ENCODE measurements at places on chromosomes 12 and 14.

DNA sequence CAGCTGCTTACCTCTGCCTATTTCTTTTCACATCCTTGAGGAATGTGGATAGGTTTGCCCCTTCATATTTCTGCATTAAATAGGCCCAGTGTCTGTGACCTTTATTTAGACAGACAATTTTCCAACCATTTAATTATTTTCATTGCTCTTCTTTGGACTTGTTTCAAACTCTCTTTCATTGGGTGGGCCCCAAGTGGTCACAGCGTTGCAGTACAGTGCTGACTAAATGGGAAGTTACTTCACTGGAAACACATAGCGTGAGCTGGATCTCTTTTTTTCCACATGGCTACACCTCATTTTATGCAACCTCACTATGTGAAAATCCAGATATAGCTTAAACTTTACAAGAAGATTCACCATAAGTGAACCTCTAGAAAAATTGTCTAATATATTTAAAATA, 438.9 kb downstream of the ADAMTS20 start:
- no peak for DNase-seq

- DNase-seq: no peak
Observed at GRCh38 chr12:11856971-11857370, 207.5 kb downstream of the ETV6 start.

DNA sequence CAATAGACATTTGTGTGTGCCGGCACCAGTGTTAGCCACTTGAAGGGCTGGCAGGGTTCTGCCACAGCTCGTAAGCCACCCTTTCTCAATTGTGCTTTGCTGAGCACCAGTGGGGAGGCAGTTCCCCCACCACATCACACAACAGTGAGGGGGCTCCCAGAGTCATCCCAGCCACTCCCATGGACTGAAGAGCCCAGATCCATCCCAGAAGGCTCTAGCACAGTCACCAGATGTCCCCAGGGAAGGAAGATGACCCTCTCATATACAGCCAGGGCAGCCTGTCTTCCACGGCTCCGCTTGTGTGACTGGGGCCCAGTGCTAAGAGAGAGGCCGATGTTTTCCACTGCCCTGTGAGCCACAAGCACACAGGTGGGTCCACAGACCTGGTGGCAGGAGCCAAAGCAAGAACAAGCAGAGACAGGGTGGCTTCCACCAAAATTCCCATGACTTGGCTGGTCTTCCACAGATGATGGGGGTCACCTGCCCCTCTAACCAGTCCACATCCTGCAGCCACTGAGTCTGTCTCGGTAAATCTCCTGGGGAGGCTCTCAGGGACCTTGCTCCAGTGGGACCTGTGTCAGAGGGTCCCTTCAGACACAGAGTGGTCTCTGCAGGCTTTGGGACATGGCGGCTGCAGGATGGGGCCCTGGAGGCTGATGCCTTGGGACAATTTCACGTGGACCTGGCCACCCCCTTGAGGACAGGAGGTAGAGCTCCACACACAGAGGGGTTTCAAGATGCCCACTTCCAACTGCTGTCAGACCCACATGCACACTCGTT, 71.9 kb upstream of the DDX11 start:
- no peak for DNase-seq

GRCh38 chr12:40207551-40207950, 17.2 kb upstream of the LRRK2 start:
- DNase-seq: no peak

DNA sequence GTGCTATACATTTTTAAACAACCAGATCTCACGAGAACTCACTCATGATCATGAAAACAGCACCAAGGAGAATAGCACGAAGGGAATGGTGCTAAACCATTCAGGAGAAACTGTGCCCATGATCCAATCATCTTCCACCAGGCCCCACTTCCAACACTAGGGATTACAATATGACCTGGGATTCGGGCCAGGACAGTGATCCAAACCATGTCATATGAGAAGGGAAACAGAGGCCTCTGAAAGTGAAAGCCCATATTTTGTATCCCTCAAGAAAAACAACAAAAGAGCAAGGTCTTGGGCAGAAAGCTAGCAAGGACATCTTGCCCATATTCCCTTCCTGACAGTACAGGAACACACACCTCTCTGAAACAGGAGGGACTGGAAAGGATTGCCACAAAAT, 163.9 kb upstream of the VASH1 start:
- no peak for DNase-seq

GRCh38 chr14:55767286-55767685, 187.3 kb downstream of the KTN1 start:
- no peak for DNase-seq

DNA sequence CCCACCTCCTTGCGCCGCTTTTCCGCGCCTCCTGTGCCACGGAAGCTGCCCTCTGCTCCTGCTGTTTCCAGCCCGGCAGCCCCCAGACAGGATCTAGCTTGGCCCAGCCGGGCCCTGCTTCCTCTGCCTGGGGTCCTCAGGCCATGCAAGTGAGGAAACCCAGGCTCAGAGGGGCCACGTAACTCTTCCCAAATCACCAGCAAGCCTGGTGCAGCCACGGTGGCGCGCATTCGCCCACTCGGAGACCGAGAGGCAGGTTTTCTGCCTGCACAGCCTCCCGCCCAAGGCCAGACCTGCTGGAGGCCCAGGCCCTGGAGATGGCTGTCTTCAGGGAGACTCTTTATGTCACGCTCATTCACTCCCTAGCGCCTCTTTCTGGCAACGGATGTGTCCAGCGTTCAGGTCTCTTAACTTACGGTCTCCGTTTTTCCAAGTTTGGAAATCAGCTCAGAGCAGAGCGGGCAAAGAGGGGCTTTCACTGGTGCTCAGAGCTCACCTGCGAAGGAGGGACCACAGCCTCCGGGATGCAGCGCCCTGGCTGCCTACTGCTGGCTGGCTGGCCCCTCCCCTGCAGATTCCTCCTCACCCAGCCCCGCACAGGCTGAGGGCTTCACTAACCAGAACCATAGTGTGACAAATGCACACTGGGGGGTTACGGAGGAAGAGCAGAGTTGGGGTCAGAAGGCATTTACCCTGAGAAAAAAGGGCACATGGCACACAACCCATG, 20.6 kb upstream of the CEP170B start:
- no peak for DNase-seq

GRCh38 chr12:115708801-115709200, 568.7 kb downstream of the MED13L start:
- no peak for DNase-seq

DNA sequence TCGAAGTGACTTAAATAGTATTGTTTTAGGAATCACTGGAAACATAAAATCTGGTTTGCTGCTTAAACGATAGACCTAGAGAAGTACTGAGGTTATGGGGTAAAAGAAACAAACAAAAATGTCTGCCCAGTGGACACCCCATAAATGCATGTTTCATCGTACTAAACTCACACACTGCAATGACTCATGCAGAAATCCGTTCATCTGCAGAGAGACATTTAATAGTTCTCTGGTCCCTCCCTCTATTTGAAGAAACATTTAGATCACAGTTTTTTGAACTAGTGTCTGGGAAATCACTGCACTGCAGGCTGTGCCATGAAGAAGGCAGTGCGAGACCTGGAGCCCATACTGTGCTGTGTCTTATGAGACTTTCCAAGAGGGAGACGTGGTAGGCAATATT, 25.5 kb downstream of the SLC17A8 start:
- DNase-seq: no peak

DNA sequence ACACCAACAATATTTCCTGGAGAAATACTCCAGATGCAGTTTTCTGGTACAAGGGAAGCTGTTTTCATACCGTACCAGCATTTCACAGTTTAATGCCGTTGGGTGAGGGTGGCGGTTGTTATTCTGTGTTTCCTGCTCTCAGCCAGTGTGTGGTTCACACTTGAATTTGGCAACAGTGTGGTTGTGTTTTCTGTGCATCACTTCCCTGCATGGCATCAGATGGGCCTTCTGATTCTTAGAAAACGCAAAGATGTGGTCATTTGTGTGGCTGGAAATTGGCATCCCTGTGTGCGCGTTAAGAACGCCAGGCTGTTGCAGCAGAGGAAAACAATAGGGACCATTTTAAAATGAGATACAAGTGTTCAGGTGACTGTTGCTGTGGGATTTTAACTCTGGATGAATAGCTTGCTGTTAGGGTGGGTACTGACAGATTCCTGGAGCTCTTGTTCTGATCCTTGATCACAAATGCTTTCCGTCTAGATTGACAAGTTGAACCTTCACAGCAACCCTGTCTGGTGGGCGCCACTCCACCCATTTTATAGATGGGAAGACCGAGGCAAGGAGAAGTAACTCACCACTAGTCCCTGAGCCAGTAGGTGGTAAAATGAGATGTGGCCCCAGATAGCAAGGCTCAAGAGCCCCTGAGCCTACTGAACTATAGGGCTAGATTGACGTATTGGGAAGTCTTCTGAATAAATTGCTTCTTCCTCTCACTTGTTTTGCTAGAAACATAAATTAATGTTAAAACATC, 231.2 kb downstream of the CHST11 start:
- DNase-seq: no peak

- no peak for DNase-seq
Observed at GRCh38 chr14:50109342-50109741, 7.0 kb downstream of the VCPKMT start.

- DNase-seq: no peak
Observed at GRCh38 chr12:72673853-72674252, 401.7 kb downstream of the TRHDE start.

GRCh38 chr14:94752591-94753436, 17.1 kb downstream of the GSC start:
- no peak for DNase-seq

DNA sequence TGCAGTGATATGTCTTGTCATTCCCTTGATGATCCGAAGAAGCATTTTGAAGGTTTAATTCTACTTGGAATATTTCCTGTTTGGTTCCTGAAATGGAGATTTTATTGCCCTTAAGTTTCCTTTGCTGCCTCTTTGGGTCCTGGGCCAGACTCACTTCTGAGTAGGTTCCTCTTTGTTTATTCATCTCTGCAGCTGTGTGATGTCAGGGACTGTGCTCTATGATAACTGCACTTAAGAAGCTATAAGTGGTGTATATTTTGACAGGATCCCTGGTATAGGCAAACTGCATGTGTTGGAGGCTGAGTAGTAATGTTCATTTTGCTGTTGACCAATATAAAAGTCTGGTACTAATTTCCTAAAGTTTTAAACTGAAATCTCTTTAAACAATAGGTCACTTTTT, at the start of gene KLRC4:
KLRC4 (minus strand) TSS at position 366 of the 400 bp plus-strand sequence; CDS start at position 184, 182 bp downstream.
- DNase-seq: no peak

DNA sequence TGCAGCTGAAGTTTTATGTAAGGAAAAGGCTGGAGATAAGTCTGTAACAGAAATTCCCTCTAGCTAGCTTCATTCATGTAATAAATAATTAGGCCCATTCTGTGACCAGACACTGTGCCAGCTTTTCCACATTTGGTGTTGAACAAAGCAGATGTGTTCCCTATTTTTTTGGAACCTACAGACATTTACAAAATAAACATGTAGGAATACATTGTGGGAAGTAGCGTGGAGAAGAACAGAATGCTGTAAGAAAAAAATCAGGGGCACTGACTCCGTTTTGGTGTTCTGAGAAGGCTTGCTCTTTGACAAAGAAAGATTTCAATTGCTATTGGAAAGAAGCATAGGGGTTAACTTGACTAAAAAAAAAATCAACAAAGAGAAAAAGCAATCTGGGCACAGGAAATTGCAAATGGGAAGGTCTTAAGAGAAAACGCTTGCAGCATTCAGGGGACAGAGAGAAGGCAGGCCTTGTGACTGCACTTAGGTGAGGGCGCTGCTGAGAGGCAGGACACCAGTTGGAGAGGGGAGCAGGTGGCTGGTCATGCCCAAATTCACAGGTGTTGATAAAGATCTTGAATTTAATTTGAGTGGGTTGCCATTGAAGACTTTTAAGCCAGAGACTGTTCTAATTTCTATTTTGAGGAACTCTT, 4.0 kb downstream of the FAR2 start:
- DNase-seq: no peak

DNA sequence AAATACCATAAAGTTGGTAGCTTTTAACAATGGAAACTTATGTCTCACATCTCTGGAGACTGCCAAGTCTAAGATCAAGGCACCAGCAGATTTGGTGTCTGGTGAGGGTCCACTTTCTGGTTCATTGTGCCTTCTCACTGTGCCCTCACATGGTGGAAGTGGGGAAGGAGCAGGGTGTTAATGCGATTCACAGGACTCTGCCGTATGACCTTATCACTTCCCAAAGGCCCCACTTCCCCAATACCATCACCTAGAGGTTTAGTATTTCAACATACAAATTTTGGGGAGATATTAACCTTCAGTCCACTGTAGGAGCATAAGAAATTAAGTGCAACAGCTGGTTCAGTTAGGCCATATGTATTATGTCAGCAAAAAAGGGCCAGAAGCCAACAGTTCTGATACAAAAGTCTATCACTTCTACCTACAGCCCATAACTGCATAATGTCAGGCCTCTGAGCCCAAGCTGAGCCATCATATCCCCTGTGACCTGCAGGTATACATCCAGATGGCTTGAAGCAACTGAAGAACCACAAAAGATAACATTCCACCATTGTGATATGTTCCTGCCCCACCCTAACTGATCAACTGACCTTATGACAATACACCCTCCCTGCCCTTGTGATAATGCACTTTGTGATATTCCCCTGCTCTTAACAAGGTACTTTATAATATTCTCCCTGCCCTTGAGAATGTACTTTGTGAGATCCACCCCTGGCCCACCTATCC, 24.7 kb downstream of the DDHD1 start:
- DNase-seq: no peak

DNA sequence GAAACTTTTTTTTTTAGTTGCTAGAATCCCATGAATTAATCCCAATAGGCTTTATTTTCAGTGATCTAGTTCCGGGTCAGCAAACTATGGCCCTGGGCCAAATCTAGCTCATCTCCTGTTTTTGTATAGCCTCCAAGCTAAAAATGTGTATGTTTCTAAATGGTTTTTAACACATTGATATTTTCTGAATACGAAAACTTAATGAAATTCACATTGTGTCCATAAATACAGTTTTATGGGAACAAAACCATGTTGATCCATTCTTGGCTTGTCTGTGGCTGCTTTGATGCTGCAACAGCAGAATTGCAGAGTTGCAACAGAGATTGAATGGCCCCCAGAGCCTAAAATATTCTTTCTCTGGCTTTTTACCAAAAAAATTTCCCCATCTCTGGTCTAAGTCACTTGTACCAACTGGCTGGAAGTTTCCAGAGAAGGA, 47.5 kb downstream of the ZNF664 start:
- DNase-seq: no peak

DNA sequence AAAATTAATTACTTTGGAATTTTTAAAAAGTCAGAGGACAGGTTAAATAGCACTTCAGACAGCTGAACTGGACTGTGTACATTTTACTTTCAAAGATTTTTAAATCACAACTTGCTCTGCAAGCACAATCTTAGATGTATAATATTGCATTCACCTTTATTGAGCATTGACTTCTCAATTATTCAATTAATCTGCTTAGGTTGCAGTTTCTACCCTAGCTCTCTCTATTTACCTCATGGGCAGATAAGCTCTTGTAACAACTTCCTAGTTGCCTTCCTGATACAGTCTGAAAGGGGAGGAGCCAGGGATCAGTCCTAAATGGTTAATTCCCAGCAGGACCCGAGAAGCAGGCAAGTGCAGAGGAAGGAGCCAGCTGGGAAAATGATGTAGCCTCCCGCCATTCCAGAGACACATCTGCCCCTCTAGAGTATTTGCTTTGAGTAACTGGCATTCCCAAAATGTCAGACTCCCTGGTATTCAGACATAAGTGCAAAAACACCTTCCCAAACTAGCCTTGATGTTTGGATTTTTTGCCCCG, 302.8 kb downstream of the GALC start:
- DNase-seq: no peak

GRCh38 chr14:29616922-29617321, 310.7 kb downstream of the PRKD1 start:
- DNase-seq: no peak

GRCh38 chr12:42145197-42145549, 499 bp upstream of the GXYLT1 start:
- DNase-seq: no peak

- no peak for DNase-seq
Observed at GRCh38 chr12:9143929-9144729, 28.4 kb upstream of the A2M start.
